ENCODE measurements at places on chromosomes 12 and 14.

DNA sequence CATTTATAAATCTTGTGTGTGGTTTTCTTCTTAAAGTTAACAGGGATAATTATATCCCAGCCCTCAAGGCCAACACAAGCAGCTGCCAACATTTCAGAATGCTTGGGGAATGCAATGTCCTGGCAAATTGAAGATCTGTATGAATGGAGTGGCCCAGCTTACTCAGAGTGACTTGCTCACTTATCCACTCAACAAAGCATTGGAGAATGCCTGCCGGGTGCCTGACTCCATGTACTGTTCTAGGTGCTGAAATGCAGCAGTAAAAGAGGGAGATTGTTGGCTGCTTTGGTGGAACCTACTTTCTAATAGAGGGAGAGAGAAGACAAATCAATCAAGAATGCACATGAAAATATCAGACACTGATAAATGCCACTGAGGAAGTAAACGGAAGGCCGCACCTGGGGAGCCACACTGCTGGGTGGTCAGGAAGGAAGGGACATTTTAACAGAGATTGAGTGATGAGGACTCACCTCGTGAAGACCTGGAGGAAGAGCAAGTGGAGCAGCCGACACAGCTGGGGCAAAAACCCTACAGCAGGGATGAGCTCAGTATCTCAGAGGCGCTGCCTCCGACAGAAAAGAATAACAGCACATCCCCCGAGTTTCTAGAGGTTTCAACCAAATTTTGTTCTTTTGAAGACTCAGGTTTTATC is 61.2 kb upstream of the VASH1 start:
- DNase-seq = no peak

GRCh38 chr14:53306911-53307310 is 153.8 kb upstream of the DDHD1 start:
- no peak for DNase-seq

DNA sequence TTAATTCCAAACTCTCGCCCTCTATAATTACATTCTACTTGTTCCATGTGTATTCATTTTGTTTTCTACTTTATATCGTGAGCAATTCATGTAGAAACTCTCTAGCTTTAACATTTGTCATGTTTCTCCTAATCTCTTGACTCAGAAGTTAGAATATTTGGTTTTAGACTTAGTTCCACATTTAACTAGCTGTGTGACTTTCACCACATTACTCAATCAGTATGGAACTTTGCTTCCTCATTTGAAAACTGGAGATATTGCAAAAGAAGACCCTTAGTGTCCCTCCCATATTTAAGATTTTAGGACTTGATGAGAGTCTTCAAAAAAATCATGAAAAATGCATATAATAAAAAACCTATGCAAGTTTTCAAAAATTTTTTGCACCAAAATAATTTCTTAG is 447.5 kb downstream of the GXYLT1 start:
- no peak for DNase-seq

- no peak for DNase-seq
Measured at GRCh38 chr12:88579601-88580050, 645 bp downstream of the KITLG start.
